ENCODE measurements at places on chromosomes 3 and 15. TPM values are rescaled to one million over a fixed set of nuclear protein-coding genes. Genes with fewer than 3 reads are reported as not detected.

DNA sequence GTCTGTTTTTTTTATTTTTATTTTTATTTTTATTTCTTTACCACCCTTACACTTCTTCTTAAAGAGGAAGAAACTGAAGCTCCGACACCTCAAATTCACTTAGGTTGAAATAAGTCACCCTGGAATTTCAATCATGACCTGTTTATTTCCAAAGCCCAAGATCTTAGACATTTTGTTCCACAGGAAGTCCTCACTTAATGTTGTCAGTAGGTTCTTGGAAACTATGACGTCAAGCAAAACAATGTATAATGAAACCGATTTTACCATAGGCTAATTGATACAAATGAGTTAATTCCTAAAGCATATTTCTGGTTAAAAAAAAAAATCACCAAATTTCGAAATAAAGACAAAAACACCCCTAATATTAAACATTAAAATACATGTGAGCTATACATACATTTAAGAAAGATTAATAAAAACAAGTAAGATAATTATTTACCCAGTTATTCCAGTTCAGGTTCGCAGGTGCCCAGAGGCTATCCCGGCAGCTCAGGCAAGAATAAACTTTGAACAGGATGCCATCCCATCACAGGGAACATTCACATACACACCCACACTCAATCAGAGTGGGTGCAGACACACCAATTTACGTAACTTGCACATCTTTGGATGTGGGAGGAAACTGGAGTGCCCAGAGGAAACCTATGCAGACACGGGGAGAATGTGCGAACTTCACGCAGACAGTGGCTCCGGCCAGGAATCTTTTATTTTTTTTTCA, 391.0 kb downstream of the RAP2B start:
- H3K36me3 ChIP-seq: no peaks in the 10 kb centered on the region
- H3K27me3 ChIP-seq: no peaks in the 10 kb centered on the region
- H3K27ac ChIP-seq: no peak overlapping the region
- H3K4me1 ChIP-seq: peaks cover 3% of the 10 kb centered on the region

DNA sequence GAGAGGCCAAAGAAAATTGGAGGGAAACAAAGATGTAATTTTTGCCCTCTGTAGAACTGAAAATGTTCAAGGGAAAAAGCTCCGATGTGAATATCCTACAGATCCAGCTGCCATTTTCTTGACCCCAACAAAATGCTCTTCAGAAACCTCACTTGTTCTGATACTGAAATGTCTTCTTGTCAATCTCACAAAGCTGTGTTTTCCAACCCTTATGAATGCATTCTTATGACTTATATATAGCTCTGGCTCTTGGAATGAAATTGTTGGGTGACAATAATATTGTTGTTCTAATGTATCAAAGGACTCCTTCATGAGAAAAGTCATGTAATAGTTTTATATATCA, 157.1 kb upstream of the TGFBR2 start:
- no peaks in the 10 kb centered on the region for H3K4me1 ChIP-seq
- H3K4me3 ChIP-seq: no peak overlapping the region
- H3K27me3 ChIP-seq: no peaks in the 10 kb centered on the region
- H3K27ac ChIP-seq: no peak overlapping the region
- no peaks in the 10 kb centered on the region for H3K36me3 ChIP-seq

DNA sequence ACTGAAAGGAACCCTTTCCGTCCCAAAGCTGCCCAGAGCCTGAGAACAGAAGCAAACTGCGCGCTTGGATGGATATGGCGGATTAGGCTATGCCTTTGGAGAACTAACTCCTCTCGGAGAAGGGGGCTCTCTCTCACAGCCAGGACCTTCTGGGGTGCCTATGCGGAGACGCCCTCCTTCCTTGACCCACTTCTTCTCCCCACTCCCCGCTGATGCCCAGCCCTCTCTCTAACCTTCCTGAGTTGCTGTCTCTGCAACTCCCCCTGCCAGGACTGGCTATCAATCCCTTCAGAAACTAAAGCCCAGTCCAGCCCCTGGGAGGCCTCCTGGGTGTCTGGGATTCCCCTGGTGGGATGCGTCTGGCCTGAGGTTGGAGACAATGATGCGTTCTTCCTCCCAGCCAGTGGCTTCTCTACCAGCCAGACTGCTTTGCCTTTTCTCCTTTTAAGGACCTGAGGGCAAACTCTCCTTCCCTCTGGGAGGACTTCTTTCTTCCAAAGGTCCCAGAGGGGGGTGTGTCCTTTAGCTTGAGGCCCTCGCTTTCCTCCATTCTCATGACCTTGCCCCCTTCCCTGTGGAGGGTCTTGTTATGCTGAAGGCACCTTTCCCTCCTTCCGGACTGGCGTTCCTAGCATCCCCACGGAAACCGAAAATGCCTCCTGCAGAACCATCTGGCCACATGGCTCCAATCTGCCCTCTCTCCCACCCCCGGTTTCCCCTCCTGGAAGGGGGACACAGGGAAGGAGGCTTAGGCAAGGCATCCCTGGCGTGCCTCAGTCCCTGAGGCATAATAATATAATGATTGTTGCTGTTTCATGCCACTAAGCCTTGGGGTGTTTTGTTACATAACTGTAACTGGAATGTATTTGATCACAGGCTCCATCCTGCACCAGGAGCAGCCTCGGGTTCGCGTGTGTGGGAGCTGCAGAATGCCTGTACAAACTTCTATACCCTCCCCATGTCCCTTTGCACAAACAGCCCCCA, 63.4 kb upstream of the C15orf39 start:
- H3K4me1 ChIP-seq: peaks cover 2% of the 10 kb centered on the region
- no peak overlapping the region for H3K27ac ChIP-seq

- no peaks in the 10 kb centered on the region for H3K27me3 ChIP-seq
- H3K27ac ChIP-seq: no peak overlapping the region
- no peak for DNase-seq
Observed at GRCh38 chr3:121443456-121443855, 102.3 kb downstream of the POLQ start.

Gene GABRR3
- not detected for total RNA-seq

Gene ACAN
- not detected for total RNA-seq

Gene NPHP3
- total RNA-seq: 14.2 TPM

Gene ABHD10
- total RNA-seq: 66.5 TPM

Gene SLC28A1
- not detected for total RNA-seq

Gene PRSS50
- total RNA-seq: not detected
